Aorta (tissue), 5 donors: ENCODE measurements at places on chromosomes 2 and 18.
A peak's percentile ranks its signal among the peaks of the same experiment; 100 is the strongest.

- DNase-seq: no peak
Observed at GRCh38 chr2:7607441-7608173, 690.4 kb downstream of the RNF144A start.

- no peak for DNase-seq
Observed at GRCh38 chr18:4246374-4246773, 208.7 kb downstream of the DLGAP1 start.

DNA sequence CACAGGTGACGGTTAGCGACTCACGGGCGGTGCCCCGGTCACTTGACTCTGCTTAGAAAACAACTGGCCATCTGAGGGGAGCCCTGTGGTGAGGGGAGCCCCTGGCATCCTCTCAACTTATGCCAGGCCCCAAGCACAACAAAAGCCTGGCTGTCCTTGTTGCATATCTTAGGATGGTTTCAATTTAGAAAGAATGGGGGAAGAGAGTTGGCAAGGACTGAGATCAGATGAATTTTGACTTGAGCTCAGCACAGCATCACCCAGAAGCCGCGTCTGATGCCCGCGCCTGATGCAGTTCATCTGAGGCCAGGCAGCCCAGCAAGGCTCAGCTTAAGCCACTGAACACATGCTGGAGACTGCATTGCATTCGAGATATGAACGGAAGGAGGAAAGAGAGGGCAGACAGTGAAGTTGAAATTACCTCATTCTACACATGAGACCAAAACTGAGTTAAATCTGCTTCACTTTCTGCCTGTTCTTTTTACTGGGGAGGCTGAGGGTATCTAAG is 36.8 kb downstream of the MYT1L start:
- no peak for DNase-seq

DNA sequence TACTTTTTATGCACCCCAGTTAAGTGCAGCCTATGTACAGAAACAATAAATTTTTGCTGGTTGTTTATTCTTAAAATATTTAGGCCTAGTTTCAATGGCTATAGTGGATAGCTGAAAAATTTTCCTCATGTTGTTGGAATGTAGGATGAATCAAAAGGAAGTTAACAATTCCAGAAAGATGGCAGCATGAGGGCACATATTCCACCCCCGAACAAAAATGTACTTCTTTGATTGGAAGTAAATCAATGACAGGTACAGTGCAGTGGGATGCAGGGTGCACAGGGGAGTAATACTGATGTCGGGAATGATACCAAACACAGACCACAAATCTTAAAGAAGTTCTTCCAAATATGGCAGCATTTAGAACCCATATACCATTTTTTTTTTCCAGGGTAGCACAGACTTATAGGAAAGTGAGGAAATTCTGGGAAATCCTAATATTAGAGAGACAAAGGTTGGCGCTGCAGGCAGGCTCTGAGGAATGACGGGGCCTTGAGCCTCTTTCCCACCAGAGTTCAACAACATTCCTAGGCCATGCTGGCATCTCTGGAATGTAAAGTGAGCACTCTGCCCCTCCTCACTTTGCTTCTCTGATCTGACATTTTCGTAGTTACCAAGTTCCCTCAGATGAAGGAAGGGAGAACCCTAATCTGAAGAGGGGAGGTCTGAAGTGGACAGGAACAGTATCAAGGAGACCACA is 36.6 kb upstream of the IKZF2 start:
- no peak for DNase-seq

DNA sequence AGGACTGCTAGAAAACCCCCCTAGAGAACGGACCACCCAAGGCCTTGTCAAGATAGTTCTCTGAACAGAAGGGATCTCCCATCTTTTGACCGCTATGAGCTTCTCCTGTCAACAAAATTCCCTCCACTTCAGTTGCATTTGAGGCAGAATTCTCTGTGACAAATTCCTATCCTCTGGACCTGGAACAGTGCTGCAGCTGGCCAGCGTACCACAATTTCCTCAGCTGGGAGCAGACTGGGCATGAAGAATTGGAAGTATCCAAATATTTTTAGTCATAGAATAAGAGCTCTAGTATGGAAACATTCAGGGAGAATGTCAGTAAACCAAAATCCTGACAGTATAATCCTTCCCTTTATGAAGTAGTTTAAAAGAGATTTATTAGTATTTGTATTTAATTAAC is 147.1 kb upstream of the BOD1L2 start:
- no peak for DNase-seq

GRCh38 chr18:63074981-63075404 is 244.6 kb downstream of the BCL2 start:
- DNase-seq: peak; percentile 88

DNA sequence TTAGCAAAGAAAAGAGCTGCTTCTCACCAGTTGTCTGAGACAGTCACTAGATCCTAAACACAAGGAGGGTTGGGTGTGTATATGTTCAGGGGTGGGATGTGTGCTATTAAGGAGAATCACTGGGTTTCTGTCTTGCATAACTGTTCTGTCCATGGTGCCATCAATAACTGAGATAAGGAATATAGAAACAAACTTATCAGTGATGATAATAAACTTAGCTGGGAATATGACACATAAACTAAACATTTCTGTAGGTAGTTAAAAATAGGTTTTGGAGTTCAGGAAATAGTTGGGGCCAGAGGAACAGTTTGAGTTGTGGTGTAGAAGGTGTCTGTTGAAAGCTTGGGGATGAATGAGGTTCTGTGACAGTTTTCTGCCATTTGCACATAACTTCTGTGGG is 17.4 kb downstream of the NAPG start:
- no peak for DNase-seq

- DNase-seq: peak; percentile 67
Observed at GRCh38 chr18:1784113-1784512, 787.2 kb downstream of the METTL4 start.

DNA sequence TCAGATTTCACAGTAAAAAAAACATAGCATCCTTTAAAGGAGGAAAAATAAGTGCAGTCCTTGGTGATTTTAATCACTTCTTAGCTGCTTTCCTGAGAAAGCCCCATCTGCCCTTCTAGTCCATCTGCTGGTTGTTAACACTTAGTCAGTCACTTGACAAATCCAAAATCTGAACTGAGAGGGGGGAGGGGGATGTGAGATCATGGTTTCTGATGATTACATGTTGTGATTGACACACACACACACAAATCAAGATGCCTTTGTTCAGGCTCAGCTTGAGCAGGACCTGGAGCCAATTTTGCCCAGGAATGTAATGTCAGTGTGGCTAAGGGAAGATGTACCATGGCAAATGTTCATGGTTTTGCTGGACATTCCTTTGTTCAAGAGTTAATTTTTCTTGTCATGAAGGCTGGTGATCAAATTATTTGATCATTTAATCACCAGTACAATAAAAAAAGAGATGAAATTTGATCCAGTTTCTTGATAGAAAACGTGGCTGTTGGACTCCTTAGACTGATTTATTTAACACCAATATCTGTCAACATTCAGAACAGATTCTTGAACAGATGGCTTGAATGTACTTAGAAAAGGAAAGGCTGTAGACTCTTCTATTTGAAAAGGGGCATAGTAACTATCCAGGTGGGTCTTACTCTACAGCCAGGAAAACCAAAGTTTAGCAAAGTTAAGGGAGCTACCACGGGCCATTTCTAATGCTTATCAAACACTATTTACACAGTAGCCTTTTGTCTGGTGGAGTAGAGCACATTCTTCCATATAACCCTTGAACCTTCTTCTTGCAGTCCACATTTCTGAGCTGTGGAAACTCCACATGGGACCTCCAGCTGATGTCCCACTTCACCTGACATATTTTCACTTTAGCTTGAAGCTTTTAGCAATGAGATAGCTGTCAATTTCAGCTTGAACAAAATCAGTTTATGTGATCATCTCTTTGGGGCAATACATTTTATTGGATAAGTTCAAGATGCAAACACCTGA is 408.7 kb downstream of the PIK3C3 start:
- DNase-seq: no peak

- DNase-seq: no peak
Observed at GRCh38 chr2:204170411-204170810, 233.8 kb downstream of the ICOS start.

DNA sequence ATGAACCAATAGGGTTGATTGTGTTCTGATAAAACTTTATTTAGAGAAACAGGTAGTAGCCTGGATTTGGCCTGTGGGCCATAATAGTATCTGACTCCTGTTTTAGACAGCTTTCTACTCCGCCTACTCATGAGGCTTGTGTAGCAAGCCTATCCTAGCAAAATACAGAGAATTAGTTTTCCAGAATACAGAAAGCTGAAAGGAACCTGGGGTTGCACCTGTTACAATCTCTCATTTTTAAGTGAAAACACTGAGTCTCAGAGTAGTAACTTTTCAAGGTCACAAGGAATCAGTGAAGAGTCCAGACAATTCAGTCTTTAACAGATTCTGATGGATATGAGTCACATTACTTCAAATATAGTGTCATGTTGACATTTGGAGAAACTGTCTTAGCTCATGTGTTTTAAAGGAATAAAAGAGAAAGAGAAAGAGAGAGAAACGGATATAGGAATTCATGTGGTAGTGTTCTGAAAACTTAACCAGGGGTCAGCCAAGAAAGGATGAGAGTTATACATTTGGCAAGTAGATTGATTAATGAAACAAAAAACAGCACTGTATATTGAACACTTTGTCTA is 17.0 kb downstream of the ARHGAP28 start:
- DNase-seq: no peak

DNA sequence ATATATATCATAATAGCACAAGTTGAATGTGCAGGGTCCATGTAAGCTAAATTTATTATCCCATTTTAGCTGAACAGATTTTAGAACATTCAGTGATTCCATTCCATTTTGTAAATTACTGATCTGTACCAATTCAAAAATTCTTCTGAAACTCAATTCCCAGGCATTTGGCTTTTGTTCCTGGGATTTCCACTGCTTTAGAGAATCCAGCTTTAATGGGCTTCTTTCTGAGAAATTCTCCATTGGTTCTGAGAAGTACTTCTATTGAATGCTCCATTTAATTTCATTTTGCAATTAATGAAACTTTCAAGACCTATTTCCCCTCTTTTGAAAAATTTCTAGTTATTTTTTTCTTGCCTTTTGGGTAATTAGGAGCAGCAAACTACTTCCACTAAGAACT is 36.8 kb downstream of the BCL2 start:
- no peak for DNase-seq

- DNase-seq: no peak
Observed at GRCh38 chr2:219335373-219335786, 2.8 kb upstream of the RESP18 start.

- no peak for DNase-seq
Observed at GRCh38 chr2:36670881-36671595, 25.5 kb upstream of the VIT start.

DNA sequence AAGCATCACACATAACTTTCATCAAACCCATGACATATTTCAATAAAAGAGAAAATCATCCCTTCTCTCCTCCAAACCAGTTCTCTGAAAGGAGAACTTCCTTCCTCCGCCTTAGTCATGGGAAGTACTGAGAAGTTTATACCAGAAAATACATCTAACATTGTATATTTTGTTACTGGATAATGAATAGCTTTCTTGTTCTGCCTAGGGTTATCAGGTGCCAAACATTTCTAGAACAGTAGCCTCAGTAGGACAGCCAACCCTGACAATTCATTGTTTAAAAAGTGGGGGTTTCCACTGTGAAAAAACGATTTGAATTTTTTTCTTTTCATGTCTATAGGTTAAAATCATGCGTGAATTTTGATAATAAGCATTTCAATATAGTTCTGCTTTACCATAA is 16.0 kb upstream of the DAW1 start:
- DNase-seq: no peak

GRCh38 chr2:179262077-179262660 is 2.5 kb downstream of the SESTD1 start:
- DNase-seq: no peak

GRCh38 chr2:44441200-44441599 is 79.5 kb downstream of the CAMKMT start:
- DNase-seq: no peak

DNA sequence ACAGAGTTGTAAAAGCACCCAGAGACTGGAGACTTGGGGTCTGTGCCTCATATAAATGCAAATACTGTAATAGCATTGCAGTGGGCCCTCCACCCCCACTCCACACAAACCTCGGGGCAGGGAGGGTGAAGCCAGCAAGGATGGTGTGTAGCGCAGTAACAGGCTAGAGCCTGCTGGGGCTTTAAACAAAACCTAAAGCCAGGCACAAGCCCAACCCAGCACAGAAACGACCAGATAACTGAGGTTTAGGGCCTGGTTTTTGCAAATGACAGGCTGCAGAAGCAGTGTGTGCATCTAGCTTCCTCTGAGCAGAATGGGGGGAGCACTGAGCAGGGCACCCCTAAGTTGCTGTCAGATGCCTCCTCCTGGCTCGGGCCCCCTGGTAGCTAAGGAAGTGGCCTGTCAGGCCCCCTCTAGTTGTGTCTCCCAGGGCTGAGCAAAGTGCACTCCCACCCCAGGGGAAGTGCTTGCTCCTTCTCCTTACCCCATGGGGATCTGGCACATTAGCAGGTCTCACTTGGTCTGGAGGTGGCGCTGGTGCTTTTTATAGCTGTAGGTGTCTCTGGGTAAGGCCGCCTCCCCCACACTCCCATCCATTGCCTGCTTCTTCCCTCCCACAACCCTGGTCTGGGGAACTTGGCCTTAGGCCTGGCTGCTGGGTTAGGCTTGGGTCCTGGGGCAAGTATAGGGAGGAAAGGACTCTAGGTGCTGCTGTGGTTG is 135.1 kb downstream of the CELF4 start:
- DNase-seq: no peak

DNA sequence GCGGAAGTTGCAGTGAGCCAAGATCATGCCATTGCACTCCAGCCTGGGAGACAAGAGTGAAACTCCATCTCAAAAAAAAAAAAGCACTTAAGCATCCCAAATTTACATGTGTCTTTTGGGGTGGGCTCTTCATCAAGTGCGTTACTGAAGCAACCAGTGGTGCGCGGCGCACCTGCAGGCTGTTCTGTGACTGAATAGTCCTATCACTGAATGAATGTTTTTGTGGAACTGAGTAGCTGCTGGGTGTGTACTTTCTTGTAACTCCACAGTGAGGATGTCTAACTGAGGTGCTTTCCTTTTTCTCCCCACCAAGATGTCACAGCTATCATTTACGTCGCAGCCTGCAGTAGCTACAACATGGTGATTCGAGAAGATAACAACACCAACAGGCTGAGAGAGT is 17.0 kb downstream of the CHMP1B start:
- no peak for DNase-seq

- no peak for DNase-seq
Observed at GRCh38 chr2:190780594-190780993, 100.0 kb upstream of the GLS start.

DNA sequence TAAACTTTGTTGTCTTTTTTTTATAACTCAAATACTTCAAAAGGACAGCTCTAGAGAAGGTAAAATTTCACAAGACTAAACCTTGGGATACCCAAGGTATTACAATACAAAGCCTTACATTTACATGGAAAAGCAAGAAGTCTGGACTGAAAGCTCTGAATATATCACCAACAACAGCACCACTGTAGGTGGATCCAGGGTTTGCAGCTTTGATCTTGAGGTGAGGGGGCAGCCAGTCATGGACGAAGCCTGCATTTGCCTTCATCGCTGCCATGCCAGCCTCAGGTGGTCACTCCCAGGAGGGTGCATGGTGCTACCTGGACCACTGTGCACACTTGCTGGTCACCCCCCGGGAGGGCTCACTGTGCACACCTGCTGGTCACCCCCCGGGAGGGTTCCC is 36.6 kb downstream of the RBFA start:
- no peak for DNase-seq

GRCh38 chr2:113198048-113198789 is 24.4 kb downstream of the PSD4 start:
- DNase-seq: no peak

- no peak for DNase-seq
Observed at GRCh38 chr2:221505605-221506004, 66.5 kb downstream of the EPHA4 start.
